NCI-H2107 (cell line): ENCODE measurements at places on chromosomes 5 and 9.

DNA sequence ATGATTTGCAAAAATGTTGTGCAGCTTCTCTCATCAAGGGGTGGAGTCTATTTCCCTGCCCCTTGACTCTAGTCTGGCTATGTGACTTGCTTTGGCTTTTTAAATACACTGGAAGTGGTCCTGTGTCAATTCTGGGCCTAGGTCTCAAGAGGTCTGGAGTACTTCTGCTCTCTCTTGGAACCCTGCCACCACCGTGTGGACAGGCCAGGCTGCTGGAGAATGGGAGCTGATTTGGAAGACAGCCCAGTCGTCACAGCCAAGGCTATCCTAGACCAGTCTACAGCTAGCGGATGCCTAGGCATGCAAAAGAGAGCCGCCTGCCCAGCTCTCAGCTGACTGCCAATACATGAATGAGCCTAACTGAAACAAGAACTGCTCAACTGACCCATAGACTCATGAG is 56.7 kb upstream of the CLINT1 start:
- DNase-seq: peak; percentile 30

DNA sequence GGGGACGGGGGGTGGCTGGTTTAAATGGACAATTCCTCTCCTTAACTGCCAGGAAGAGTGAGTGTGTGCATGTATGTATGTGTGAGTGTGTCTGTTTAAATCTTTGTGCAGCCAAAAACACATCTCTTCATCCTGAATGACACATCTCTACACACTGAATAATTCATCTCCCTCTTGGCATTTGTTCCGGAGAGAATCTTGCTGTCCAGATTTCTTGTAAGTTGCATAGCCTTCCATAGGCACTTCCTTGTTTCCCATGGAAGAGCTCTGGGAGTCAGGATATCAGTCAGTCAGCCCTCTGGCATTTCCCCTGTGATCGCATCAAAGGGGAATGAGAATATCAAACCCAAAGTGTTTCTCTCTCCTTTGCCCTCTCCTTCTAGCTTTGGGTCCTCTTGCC is 74.7 kb downstream of the WWC1 start:
- DNase-seq: no peak

- no peak for DNase-seq
These were observed 13.3 kb upstream of the RPS23 start for GRCh38 chr5:82291420-82291819.

GRCh38 chr5:115471345-115472063 is 73.1 kb downstream of the FEM1C start:
- DNase-seq: no peak

GRCh38 chr9:70603020-70603411 is 188.6 kb upstream of the KLF9 start:
- DNase-seq: no peak

GRCh38 chr5:158807-159447 is 32.4 kb upstream of the LRRC14B start:
- no peak for DNase-seq

DNA sequence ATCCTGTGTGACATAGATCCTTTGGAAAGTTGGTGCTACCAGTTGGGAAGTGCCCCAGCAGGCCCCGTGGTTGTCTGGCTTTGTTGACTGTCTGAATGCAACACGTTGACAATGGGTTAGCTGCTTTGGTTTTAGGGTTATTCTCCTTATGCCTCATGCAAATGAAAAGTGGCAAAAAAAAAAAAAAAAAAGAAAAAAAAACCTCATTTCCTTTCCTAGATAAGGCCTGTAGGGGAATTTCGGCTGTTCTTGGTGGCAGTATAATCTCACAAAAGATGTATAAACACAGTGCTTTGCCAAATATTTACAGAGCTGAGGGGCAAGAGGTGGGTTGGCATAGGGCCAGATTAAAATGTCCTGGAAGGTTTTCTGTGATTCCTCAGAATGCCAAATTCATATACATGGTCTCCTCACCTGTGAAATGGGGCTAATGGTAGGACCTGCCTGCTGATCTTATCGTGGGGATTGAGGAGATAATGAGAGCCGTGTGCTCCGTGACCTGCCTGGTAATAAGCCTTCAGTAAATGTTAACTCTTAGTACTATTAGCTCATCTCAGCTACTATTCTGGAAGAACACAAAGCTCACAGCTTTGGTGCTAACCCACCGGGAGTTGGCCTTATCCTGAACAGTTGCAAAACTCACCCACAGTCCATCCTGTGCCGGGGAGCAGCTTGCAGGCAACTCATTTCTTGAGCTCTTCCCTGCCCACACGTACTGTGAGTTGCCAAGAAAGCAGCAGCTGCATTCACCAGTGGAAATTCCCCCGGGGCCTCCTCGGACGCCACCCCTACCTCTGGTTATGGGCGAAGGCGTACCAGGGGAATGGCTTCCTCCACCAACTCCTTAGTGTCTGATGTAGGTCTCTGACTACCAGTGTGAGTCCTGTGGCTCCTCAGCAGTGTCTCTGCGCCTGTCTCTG is 220.3 kb downstream of the NR3C1 start:
- no peak for DNase-seq
